ENCODE measurements at places on chromosomes 1 and 21. TPM values are rescaled to one million over a fixed set of nuclear protein-coding genes. Genes with fewer than 3 reads are reported as not detected.
A peak's percentile ranks its signal among the peaks of the same experiment; 100 is the strongest.

The RAB3B gene
- 37.9 TPM for total RNA-seq

The FDPS gene
- 274 TPM for total RNA-seq

The CATSPERE gene
- not detected for total RNA-seq

The MTARC1 gene
- total RNA-seq: 33.9 TPM

The ACOT11 gene
- total RNA-seq: 2.7 TPM

The GFI1 gene
- not detected for total RNA-seq

The CD247 gene
- total RNA-seq: 1.4 TPM

The VWA5B1 gene
- total RNA-seq: 1.0 TPM

DNA sequence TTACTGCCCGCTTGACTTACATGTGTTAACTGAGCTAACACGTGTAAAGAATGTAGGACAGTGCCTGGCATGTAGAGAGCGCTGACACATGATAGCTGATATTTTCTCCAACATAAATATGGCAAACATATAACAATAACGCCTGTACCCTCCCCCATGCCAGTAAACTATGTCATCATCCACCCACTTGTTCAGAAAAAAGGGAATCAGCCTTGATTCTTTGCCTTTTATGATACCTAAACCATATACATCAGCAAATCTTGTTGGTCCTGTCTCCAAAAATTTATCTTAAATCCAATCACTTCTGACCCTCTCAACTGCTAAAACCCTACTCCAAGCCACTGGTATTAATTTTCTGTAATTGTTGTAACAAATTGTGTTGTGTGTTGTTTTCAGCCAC lies 1.1 kb upstream of the ZNF692 start:
- H3K27me3 ChIP-seq: peaks cover 43% of the 10 kb centered on the region
- H3K27ac ChIP-seq: no peak overlapping the region

- no peak overlapping the region for H3K27ac ChIP-seq
- no peaks in the 10 kb centered on the region for H3K36me3 ChIP-seq
- DNase-seq: no peak
- no peaks in the 10 kb centered on the region for H3K4me1 ChIP-seq
- no peaks in the 10 kb centered on the region for H3K27me3 ChIP-seq
- H3K4me3 ChIP-seq: no peak overlapping the region
Observed at GRCh38 chr1:111561328-111561727, 57.9 kb upstream of the ADORA3 start.

- H3K27me3 ChIP-seq: peaks cover 12% of the 10 kb centered on the region
- peaks cover 3% of the 10 kb centered on the region for H3K4me1 ChIP-seq
- no peaks in the 10 kb centered on the region for H3K36me3 ChIP-seq
- no peak overlapping the region for H3K4me3 ChIP-seq
- no peak overlapping the region for H3K27ac ChIP-seq
- no peak for DNase-seq
Observed at GRCh38 chr1:206678490-206678889, 6.2 kb upstream of the MAPKAPK2 start.

GRCh38 chr21:34857874-34858273 lies 189.1 kb downstream of the CLIC6 start:
- H3K36me3 ChIP-seq: no peaks in the 10 kb centered on the region
- H3K27me3 ChIP-seq: 0 out of 2 replicates have a peak, but pooled peaks cover 4% of the 10 kb centered on the region
- DNase-seq: peak; percentile 45
- no peaks in the 10 kb centered on the region for H3K4me1 ChIP-seq
- H3K4me3 ChIP-seq: no peak overlapping the region
- no peak overlapping the region for H3K27ac ChIP-seq

DNA sequence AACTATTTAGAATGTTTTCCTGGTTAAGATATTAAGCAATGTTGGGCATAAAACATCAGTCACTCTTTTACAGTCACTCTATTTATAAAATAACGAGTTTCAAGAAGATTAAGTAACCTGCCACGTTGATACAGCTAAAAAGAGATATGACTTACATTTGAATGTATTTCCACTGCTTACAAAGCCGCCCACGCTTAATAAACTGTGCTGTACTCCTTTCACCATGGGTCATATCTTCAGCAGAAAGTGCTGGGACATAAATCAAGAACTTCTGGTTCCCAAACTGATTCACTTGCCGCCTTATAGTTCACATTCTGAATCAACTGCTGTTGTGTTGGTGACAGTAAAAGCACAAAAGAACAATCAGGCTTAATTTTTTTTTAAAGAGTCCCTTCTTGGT lies 666.7 kb downstream of the NCAM2 start:
- H3K4me1 ChIP-seq: no peaks in the 10 kb centered on the region
- no peaks in the 10 kb centered on the region for H3K27me3 ChIP-seq
- H3K36me3 ChIP-seq: no peaks in the 10 kb centered on the region
- no peak overlapping the region for H3K4me3 ChIP-seq

DNA sequence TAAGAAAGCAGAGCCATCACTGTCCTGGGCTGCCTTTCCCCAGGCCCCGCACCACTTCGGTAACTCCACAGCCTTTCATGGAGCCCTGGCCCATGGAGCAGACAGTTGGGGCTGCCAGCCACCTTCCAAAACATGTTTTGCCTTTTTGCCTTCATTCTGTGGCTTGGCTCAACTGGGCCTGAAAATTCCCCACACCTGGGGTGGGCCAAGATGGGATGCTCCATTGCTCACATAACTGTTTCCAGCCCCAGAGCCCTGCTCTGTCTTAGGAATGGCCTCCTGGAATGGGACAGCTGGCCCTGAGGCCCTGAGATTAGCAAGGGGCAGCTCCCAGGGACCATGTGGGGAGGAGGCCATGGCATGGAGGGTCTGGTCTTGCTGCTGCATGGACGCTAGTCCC lies 10.9 kb upstream of the PRELP start:
- H3K27me3 ChIP-seq: no peaks in the 10 kb centered on the region
- H3K4me3 ChIP-seq: no peak overlapping the region
- no peak for DNase-seq
- no peaks in the 10 kb centered on the region for H3K36me3 ChIP-seq
- H3K4me1 ChIP-seq: no peaks in the 10 kb centered on the region

GRCh38 chr1:176903474-176903873 lies 261.0 kb downstream of the ASTN1 start:
- no peak overlapping the region for H3K4me3 ChIP-seq
- H3K4me1 ChIP-seq: no peaks in the 10 kb centered on the region
- H3K27ac ChIP-seq: no peak overlapping the region
- DNase-seq: no peak

DNA sequence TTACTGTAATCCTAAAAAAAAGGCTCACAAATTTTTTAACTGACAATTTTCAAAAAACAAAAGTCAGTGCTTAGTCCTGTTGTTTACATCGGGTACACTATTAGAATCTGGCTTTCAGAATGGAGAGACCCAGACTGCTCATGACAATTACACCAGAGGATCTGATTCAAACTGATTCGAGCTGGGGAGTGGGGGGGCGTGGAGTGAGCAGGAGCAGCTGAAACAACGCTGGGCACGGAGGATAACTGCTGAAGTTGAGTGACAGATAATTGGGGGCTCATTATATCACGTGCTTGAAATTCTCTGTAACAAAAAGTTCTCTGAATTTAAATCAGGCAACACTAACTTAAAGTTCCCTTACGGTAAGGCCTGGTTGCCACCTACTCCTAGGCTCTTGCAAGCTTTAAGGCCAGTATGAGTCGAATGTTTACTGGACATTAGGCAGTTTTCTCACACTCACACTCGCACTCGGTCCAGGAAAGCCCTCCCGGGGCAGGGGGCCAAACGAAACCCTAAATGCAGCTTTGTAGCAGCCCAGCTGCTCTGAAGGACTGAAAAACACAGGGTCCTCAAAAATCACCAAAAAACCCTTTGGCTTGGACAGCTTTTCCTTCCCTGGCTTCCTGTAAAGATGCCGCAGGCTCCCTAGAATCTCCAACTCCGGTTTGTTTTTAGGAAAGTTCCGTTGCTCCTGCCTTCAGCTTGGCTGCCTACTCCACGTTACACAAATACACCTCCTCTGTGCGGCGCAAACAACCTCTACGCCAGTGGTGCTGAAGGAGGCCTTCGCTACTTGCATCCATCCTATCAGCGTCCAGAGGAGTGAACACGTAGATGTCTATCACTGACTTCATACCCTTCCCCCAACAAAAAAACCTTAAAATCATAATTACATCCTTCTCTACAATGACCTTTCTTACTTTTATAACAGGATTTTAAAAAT lies 42.9 kb downstream of the CAPZB start:
- peak overlapping the region; percentile 52 for H3K27ac ChIP-seq
- DNase-seq: no peak
- H3K4me3 ChIP-seq: no peak overlapping the region
- H3K4me1 ChIP-seq: peaks cover 50% of the 10 kb centered on the region

GRCh38 chr1:202214089-202214843 lies 20.7 kb downstream of the LGR6 start:
- DNase-seq: peak; percentile 72
- H3K27ac ChIP-seq: no peak overlapping the region
- no peaks in the 10 kb centered on the region for H3K36me3 ChIP-seq
- H3K4me3 ChIP-seq: peak overlapping the region; percentile 72
- peaks cover 5% of the 10 kb centered on the region for H3K27me3 ChIP-seq

GRCh38 chr21:16587681-16588375 lies 858.0 kb downstream of the USP25 start:
- H3K36me3 ChIP-seq: no peaks in the 10 kb centered on the region
- no peaks in the 10 kb centered on the region for H3K27me3 ChIP-seq
- DNase-seq: peak; percentile 20
- H3K4me3 ChIP-seq: peak overlapping the region; percentile 50
- no peak overlapping the region for H3K27ac ChIP-seq

GRCh38 chr1:156432669-156433018 lies 63.6 kb downstream of the RHBG start:
- no peaks in the 10 kb centered on the region for H3K36me3 ChIP-seq
- H3K4me1 ChIP-seq: peaks cover 62% of the 10 kb centered on the region

DNA sequence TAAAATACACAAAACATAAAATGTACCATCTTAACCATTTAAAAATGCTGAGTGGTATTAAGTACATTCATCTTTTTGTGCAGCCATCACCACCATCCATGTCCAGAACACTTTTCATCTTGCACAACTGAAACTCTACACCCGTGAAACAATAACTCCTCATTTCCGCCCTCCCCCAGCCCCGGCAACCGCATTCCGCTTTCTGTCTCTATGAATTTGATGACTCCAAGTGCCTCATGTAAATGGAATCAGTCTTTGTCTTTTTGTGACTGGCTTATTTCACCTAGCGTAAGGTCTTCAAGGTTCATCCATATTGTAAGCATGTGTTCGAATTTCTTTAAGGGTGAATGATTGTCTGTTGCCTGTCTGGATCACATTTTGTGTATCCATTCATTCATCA lies 37.2 kb downstream of the SCCPDH start:
- H3K36me3 ChIP-seq: peaks cover 4% of the 10 kb centered on the region
- H3K27me3 ChIP-seq: no peaks in the 10 kb centered on the region
- DNase-seq: no peak
- H3K4me3 ChIP-seq: no peak overlapping the region
- no peaks in the 10 kb centered on the region for H3K4me1 ChIP-seq

GRCh38 chr1:183911285-183911684 lies 106.4 kb downstream of the RGL1 start:
- H3K4me3 ChIP-seq: no peak overlapping the region
- H3K27me3 ChIP-seq: no peaks in the 10 kb centered on the region
- no peaks in the 10 kb centered on the region for H3K4me1 ChIP-seq

GRCh38 chr1:40834968-40835545 lies 27.1 kb downstream of the CITED4 start:
- no peaks in the 10 kb centered on the region for H3K36me3 ChIP-seq
- no peak overlapping the region for H3K27ac ChIP-seq
- no peaks in the 10 kb centered on the region for H3K27me3 ChIP-seq
- H3K4me3 ChIP-seq: no peak overlapping the region

DNA sequence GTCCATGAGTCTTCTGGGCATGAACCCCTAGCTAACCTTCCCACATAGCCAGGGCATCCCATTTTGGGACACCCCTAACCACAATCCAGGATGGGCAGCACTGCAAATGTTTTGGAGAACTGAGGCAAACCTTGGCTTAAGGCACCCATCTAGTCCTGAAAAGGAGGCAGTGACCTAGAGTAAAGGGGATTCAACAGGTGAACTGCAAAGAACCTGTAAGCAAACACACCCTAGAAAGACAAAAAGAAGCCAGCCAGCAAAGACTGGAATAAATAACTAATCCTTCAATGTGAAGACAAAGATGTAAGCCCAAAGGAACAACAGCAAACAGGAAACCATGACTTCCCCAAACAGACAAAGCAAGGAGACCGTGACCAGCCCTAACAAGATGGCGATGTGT lies 56.8 kb upstream of the PPIH start:
- H3K4me1 ChIP-seq: peaks cover 9% of the 10 kb centered on the region
- DNase-seq: no peak
- no peaks in the 10 kb centered on the region for H3K27me3 ChIP-seq
- H3K4me3 ChIP-seq: no peak overlapping the region

DNA sequence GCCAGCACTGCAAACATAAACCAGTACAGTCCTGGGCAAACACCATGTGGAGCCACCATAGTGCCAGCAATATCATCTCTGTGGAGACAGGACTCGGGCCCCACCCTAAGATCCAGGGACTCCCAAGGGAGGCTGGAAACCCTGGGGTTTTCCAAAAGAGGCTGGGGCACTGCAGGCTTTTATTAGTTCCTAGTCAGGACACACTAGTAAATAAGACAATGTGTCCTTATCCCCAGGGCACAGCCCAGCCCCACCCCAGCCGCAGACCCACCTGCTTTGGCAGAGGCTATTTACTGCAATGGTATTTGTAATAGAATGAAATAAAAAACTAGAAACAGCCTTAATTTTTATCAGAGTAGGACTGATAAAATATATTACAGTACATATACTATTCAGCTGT lies 486 bp upstream of the GJB3 start:
- H3K36me3 ChIP-seq: no peaks in the 10 kb centered on the region
- H3K4me1 ChIP-seq: peaks cover 4% of the 10 kb centered on the region
- DNase-seq: no peak
- H3K4me3 ChIP-seq: peak overlapping the region; percentile 85

Measured in GM23338 (cell line).